SHP77 (cell line): ENCODE measurements at places on chromosomes 1 and 21.

DNA sequence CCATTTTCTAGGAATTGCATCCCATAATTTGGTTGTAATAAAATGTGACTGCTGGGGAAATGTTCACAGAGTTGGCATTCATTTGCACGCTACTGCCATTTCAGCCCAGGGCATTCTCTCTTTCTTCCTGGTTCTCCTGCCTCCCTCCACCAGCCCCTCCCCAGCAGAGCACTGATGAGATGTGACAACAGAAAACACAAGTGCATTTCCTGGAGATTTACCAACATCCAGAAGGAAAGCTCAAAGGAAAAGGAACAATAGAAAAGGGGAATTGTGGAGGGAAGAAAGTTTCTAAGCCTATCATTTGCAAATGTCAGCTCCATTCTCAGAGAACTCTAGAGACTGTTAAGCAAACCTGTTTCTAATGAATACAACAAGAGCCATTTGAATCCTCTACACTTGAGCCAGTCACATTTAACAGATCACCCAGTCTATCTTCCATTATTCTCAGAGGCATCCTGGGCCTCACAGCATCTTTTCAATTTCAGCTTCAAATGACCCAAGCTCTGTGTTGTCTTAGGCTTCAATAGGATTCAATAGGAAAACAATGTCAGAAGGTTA, 395.6 kb upstream of the PBX1 start:
- no peak for DNase-seq

DNA sequence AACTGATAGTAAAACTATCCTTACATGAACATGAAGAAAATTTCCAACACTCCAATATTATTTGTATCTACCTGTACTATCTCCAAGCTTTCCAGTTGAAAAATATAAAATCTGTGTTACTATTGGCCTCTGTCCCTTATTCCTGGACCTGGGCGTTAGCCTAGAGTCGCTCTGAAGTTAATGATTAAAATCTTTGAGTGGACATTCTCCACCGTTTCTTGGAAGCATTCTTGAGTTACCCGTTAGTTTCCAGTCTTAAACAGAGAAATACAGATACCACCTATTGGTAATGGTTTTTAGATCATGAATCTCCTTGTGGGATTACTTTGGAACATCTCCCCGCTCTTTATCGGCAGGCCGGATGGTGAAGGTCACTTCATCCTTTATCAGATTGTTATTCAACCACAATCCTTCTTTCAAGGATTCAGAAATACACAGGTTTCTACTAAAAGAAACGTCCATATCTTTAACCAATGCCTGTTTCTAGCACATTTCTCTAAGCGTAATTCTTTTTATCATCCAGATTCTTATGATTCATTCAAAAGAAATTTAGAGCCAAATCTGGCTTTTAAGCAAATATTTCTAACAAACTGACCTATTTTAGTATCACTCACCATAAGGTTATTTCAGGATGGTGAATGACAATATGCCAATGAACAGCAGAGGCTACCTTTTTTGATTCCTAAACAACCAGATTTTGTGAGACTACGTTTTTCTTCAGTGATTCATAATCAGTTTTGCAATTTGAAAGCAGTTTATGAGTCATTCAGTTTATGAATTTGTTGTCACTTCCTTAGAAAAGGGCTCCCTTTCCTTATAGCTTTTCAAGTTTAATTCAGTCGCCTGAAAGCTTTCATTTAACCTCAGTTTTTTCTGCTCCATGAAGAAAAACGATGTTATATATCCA, 70.2 kb upstream of the ERRFI1 start:
- DNase-seq: no peak

- no peak for DNase-seq
Measured at GRCh38 chr1:19312782-19313635, 883 bp downstream of the SLC66A1 start.

DNA sequence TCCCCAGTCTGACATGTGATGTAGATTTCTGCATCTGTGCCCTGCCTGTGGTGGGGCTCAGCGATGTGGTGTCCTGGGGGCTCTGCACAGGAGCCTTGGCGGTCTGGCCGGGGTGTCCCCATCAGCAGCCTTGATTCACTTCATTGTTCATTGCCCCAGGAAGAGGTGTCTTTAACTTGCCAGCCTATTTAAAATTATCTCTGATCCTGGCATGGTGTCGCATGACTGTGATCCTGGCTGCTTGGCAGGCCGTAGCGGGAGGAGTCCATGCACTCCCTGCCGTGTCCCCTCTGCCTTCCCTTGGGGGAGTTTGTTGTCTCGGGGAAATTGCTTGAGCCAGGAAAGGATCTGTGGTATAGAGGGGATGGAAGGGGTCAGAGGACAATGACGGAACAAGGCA, 59.9 kb downstream of the TRIM11 start:
- no peak for DNase-seq

GRCh38 chr1:78492386-78492950, 1.7 kb downstream of the PTGFR start:
- DNase-seq: no peak

- peak; percentile 57 for DNase-seq
Measured at GRCh38 chr21:35204850-35205541, 155.9 kb upstream of the RUNX1 start.

DNA sequence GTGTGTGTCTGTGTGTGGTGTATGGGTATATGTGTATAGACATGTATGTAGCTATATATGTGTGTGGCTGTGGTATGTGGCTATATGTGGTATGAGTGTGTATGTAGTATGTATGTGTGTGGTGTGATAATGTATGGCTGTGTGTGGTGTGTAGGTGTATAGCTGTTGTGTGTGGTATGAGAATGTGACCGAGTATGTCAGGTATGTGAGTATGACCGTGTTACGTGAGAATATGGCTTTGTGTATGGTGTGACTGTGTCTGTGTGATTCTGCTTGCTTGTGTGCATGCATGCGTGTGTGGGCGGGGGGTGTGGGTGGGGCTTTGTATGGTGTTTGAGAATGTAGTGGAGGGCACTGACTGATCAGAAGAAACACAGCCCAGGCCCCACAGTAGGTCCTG, 3.5 kb downstream of the ZNF691 start:
- DNase-seq: no peak

DNA sequence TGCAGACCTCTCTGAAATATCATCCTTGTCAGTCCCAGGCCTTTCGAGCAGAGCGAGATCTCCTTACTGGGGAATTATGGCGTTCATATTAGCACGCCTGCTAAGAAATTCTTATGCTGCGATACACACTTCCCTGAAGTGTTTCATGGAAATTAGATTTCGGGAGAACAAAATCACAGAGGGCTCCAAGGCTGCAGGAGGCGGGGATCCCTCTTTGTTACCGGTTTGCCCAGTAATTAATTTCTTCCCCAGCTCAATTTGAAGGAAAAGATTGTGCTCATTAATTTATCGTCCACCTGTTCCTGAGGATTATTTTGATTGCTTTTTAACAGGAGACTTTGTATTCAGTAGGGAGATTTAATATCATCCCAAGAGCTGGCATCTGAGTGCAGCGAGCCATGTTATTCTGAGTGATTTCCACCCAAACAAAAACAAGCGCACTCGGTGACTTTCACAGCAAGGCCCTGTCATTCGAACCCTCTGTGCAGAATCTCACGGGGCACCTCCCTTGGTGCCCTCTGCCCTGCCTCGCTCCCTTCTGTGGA, 202.3 kb upstream of the GALNT2 start:
- no peak for DNase-seq

DNA sequence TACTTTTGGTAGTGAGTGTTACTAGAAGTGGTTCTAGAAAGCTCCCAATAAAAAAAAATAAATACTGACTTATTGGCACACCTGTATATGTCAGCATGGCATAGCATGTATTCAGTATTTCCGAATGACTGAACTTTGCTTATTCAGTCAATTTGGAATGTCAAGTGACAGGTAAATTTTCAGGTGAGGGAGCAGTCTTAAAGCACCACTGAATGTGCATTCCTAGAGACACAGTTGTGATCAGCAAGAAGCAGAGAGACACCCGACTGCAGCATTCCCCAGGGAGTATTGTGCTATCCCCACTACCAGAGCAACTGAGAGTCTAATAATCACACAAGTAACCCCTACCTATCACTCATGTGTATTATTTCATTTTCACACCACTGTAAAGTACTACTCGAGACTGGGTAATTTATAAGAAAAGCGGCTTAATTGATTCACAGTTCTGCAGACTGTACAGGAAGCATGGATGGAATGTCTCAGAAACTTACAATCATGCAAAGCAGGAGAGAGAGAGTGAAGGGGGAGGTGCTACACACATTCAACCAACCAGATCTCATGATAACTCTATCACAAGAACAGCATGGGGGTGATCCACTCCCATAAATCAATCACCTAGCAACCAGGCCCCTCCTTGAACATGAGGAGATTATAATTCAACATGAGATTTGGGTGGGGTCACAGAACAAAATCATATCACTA, 201.5 kb downstream of the TBX15 start:
- no peak for DNase-seq

DNA sequence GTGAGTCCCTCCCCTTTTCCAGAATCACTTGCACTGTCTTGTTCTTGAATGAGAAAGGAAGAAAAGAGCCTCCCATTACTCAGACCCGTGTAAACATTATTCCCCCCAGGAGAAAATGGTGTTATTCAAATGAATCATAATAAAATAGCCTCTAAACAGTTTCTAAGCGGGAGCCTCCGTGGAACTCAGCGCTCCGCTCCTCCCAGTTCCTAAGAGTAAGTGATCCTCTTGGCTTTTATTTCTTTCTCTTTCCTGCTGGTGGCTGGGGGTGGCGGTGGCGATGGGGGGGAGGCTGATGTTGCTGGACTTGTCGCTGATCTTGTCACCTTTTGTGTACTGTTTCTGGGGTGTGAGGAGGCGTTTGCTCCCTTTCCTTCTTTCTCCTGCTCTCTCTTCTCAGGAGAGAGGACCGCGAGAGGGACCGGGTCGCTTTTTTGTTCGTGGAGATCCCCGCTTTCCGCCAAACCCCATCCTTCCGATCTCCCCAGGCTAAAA, 781 bp downstream of the PROX1 start:
- no peak for DNase-seq
